Stimulated activated naive CD4-positive, alpha-beta T cell (primary cell): ENCODE measurements at places on chromosomes 1 and 21.

GRCh38 chr21:42631142-42631541 lies 22.3 kb upstream of the PDE9A start:
- DNase-seq: no peak

DNA sequence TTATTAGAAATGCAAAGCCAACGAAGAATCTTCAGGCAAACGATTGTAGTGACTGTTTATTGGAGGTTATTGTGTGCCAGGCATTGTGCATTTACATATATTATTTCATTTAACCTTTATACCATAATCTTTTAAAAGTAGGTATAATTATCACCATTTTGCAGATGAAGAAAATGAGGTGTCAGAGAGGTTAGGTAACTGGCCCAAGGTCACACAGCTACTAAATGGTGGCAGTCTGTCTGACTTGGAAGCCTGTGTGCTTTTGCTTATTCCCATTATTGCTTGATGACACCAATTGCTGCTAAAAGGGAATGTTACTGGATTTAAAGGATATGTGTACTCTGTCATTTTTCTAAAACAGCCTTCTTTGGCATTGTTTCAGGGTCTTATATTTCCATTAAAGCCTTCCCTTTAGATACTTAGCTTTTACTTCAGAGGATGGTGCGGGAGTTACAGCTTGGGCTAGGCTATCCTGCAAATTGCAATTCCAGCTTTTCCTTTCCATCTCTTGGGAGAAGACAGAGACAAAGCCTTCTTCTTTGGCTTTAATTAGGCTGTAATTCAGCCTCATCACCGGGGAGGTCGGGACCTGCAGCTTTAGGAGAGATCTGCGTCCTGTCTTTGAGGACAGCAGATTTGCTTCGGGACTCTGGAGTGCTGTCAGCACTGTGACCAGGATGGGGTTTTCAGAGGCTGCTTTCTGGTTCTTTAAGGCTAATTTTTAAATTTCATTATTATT lies 37.4 kb upstream of the ERRFI1 start:
- DNase-seq: no peak

DNA sequence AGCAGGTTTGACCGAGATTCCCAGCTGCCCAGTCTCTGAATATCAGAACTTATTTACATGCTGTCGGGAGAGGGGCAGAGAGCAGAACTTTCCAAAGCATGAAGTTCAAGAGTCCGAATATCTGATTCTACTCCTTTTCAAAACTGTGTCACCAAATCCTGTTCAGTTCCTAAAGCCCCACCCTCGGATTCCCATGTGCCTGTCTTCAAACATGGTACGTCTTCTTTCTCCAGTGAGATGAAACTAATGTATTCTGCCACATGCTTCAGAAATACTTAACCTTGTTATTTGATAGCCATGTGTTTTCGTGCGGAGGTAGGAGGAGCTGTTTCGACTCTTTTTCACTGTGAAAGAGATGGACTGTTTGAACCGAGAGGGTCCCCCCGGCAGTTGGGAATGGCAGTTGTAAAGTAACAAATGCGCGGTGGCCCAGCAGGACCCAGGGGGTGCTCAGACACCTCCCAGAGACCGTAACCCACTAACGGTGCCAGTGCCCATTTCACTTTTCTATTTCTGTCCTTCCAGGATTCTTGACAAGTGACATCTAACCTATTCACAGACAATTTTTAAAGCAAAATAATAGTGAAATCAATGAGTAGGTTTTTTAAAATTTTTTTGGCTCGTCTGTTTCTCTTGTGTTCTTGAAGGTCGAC lies 67.2 kb downstream of the ZBTB18 start:
- no peak for DNase-seq

- DNase-seq: no peak
These were observed 19.6 kb downstream of the BACE2 start for GRCh38 chr21:41187537-41188025.

DNA sequence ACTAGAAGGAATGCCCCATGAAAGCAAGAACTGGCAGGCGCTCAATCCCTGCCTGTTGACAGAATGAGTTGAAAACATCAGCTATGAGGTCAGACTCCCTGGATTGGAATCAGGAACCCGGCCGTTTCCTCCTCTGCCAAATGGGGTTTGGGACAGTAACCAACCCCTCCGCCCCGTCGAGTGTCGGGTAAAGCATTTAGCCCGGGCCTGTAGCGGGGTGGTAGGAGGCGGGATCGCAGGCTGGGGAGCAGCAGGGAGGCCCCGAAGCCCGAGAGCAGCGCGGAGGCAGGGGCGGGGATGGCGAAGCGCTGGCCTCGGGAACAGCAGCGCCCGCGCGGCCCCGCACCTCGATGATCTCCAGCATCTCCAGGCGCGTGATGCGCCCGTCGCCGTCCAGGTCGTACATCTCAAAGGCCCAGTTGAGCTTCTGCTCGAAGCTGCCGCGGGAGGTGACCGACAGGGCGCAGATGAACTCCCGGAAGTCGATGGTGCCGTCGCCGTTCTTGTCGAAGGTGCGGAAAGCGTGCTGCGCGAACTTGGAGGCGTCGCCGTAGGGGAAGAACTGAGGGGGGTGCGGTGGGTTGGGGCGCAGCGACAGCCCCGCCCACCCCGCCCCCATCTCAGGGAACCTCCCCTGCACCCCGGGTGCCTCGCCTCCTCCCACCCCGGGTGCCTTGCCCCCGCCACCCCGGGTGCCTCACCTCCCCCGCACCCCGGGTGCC lies 7.5 kb downstream of the HPCAL4 start:
- peak; percentile 34 for DNase-seq

DNA sequence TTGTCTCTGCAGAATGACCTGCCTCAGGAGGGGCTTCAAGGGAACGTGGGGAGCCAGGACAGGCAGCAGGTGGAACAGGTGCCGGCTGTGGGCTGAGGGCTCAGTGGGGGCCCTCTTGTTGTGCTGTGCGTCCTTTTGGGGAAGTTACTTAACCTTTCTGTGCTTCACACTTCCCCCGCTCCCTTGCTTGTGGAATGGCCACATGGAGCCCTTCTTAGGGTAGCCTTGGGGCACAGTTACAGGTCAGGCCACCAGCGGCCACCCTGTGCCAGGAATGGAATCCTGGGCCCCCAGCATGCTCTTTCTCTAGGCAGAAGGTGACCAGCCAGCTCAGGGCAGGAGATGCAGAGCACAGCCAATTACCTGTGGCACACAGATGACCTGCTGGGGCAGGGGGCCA lies 2.6 kb downstream of the IKBKE start:
- no peak for DNase-seq

GRCh38 chr1:91803123-91803522 lies 82.8 kb downstream of the TGFBR3 start:
- no peak for DNase-seq

DNA sequence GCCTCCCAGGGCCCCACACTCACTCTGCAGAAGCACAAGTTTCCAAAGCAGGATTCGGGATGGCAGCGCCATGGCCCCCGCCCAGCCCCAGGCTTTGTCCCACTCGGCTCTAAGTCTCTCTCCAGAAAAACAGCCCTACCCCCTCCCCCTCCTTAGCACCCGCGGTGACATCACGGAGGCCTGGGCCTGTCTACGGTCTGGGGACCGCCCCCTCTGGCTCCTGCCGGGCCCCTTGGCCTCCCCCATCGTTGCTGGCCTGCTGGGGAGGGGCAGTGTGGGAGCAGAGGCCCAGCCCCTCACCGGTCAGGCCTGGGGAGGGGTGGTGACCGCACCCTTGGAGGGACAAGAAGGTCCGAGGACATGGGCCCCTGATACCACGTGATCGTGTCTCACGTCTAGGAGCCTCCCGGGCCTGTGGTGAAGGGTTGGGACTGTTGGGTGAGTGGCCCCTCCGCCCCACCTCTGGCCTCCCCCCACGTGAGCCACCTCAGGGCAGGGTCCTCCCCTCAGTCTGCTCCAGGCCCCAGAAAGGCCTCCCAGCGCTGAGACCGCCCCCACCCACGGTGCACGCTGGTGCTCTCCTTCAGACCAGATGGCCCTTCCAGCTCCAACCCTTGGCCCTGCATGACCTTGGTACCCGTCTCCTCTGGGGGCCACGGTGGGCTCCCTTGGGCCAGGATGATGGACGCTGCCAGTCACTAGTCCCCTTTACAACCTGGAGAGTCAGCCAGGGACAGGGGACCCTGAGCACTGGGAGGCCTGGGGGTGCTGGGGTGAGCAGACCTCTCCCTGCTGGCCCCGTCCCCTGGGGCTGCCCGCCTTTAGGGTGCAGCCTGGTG lies at the start of gene MXRA8:
MXRA8 (minus strand) TSS at position 123 of the 839 bp plus-strand sequence; CDS start at position 72, 51 bp downstream.
- no peak for DNase-seq

DNA sequence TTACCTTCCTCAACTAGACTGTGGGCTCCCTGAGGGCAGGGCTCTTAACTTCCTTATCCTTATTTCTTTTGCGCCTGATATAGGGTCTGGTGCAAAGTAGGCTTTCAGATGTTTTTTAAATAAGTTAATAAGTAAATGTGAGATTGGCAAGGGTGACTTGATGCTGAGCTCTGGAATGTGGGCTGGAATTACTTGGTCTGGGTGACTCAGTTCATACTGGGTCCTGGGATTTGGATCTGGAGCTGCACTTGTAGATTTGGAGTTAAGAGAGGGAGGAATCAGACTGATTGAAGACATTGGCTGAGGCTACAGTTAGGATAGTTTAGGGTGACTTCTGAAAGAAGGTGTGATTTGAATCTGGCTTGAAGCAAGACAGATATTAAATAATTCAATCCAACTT lies 190.9 kb downstream of the GIPC2 start:
- DNase-seq: no peak

DNA sequence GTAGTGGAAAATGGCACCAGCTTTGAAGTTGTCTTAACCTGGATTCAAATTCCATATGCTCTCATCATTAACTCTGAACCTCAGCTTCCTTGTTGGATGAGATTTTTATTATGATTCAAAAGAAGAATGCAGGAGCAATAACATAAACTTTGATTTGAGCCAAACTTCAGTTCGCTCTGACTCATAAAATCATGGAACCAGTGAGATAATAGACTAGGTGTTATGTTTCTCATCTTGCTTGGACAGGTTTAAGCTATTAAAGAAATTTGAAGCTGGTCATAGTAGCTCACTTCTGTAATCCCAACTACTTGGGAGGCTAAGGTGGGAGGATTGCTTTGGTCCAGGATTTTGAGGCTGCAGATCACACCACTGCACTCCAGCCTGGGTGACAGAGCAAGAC lies 172.8 kb downstream of the CLEC20A start:
- DNase-seq: no peak

GRCh38 chr1:19345391-19345790 lies 33.3 kb downstream of the SLC66A1 start:
- DNase-seq: no peak

DNA sequence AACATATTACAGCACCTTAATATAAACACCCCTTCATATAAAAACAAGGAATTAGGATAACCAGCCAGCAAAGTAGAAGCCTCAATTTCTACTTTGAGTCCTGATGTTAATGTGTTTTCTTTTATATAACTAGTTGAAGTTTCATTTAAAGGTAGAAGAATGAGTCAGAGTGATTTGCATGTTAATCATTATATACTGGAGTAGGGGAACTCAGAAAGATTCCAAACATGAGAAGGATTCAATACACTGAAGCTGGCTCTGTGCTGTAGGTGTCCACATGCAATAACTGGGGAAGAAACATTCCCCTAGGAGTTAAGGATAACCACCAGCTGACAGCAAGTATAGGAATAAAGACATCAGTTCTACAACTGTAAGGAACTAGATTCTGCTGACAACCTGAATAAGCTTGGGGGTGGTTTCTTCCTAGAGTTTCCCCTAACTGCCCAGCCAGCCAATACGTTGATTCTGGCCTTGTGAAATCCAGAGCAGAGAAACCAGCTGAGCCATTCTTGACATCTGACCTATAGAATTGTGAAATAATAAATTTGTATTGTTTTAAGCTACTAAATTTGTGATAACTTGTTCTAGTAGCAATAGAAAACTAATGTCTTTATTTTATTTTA lies 33.4 kb upstream of the RNPC3 start:
- DNase-seq: no peak

- DNase-seq: peak; percentile 21
These were observed 1.7 kb upstream of the SORT1 start for GRCh38 chr1:109399326-109399957.

GRCh38 chr1:228490120-228491078 lies 3.2 kb downstream of the RNF187 start:
- DNase-seq: no peak

DNA sequence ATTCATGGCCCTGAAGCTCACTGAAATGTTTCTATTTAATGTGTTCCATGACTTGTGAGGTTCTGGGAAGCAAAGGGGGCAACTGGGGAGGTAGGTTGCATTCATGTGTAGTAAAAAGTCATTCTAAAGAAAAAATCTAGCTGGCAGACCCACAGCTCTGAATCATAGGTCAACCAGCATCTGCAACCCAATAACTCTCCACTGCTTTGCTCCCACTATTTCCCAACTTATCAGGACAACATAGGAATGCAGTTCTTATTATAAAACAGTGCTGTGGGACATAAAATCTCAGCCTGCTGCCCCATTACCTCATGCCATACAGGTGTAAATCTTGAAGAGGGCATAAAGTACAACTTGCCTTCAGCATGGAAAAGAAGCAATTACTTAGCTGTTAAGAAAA lies 576.1 kb upstream of the PTBP2 start:
- no peak for DNase-seq

DNA sequence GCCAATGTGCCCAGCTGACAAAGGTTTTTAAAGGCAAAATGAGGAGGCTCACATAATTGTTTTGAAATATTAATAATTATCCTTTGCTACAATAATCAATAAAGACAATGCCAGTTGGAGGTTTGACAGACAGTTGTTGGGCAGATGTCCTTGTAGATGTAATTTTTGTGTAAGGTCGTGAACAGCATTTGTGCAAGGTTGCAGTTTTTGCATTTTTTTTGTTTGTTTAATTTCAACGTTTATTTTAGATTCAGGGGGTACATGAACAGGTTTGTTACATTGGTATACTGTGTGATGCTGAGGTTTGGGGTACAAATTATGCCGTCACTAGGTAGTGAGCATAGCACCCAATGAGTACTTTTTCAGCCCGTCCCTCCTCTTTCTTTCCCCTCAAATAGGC lies 9.3 kb downstream of the MPZ start:
- no peak for DNase-seq

- DNase-seq: no peak
These were observed 13.3 kb upstream of the EIF4G3 start for GRCh38 chr1:21189906-21190500.

- no peak for DNase-seq
These were observed 11.1 kb downstream of the MTX1 start for GRCh38 chr1:155219592-155220031.

DNA sequence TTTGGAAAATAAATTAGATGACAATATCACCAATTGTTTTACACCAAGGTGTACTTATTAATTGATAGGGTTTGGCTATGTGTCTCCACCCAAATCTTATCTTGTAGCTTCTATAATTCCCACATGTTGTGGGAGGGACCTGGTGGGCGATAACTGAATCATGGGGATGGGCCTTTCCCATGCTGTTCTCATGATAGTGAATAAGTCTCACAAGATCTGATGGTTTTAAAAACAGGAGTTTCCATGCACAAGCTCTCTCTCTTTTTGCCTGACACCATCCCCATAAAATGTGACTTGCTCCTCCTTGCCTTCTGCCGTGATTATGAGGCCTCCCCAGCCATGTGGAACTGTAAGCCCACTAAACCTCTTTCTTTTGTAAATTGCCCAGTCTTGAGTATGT lies 131.0 kb upstream of the LMO4 start:
- no peak for DNase-seq
